ENCODE measurements at places on chromosomes 3 and 15. TPM values are rescaled to one million over a fixed set of nuclear protein-coding genes. Genes with fewer than 3 reads are reported as not detected.
A peak's percentile ranks its signal among the peaks of the same experiment; 100 is the strongest.

CASR gene
- total RNA-seq = 3.0 TPM

DNA sequence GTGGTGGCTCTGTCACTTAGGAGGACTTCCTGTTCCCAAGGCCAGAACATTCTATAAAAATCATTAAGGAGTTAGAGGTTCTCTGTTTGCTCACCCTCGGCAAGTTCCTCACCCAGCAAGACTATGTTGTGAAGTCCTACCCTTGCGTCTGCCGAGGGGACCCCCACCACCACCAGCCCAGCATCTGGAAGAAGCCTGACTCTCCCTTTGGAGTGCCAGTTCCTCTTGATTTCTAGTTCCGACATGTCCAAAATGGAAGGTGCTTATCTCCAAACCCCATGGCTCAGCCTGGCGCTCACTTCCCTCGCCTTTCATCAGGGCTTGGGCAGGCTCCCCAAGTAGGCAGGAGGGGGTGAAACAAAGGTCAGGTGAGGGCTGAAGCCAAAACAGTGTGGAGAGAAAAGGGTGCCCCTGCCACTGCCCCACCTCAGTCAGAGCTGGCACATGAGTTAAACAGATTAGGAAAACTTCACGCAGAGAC is 41.0 kb downstream of the BHLHE40 start:
- H3K36me3 ChIP-seq = no peaks in the 10 kb centered on the region
- H3K4me3 ChIP-seq = no peak overlapping the region
- no peak for DNase-seq

- H3K27me3 ChIP-seq = no peaks in the 10 kb centered on the region
- no peak overlapping the region for H3K4me3 ChIP-seq
- H3K4me1 ChIP-seq = no peaks in the 10 kb centered on the region
- H3K27ac ChIP-seq = no peak overlapping the region
These were observed 17.1 kb upstream of the DUSP7 start for GRCh38 chr3:52073490-52073889.

AQP9 gene
- total RNA-seq = 1.2 TPM

SPINK8 gene
- not detected for total RNA-seq

ARHGEF26 gene
- total RNA-seq = 24.3 TPM

DNA sequence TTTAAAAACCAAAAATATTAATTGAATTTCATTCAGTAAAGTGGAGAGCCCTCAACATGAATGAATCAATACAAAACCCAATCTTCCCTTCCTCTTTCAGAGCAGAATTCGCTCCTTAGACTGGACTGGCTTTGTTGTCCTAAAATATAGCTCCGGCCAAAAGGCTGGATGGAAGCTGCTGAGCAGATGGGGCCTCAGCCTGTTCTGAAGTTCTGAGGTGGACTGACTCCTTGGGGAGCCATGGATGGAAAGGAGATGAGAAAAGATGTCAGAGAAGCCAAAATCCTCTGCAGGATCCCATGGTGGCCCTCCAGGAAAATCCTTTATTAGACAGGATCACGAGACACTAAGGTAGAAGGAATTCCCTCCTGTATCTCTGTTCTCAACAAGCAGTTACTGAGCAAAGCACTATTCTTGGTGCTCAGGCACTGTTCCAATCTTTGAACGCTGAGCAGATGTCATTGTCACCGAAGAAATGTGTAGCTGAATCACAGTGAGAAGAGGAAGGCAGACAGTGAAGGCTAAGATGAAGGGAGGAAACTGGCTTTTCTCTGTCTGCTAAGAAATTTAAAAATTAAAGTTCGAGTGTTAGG is 122.0 kb downstream of the SEMA6D start:
- H3K27ac ChIP-seq = no peak overlapping the region
- no peak for DNase-seq
- H3K4me3 ChIP-seq = no peak overlapping the region
- H3K36me3 ChIP-seq = no peaks in the 10 kb centered on the region

PTPRG gene
- total RNA-seq = 96.0 TPM

REC114 gene
- total RNA-seq = not detected

DNA sequence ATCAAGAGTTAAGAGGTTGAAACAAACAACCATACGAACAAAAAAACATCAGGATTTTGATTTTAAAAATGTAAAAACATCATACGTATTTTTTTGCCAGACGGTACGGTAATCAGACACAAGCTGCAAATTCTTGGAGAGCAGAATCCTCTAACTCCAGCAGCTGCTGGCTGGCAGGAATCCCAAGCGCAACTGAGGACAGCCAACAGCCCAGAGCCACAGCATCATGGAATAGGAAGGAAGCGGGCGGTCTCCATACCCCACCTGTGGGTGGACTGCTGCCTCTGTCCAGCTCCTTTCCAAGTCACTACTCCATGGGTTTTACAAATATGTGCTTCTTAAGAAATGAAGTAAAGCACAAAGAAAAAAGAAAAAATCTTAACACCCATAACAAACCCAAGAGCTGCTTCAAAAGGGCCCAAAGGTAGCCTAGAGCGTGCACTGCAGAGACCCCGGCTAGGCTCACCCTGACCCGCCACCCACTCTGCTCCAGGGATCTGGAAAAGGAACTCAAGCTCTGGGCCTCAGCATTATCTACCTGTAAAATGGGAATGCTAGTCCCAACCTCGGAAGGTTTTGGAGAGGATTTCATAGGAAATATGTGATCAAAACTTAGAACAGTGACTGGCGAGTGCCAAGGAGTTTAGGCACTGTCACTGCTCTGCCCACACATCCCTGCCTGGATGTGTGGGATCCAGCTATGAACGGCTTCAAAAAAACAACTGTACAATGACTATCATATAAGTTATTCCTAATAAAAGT is 33.4 kb downstream of the ZXDC start:
- H3K27ac ChIP-seq = no peak overlapping the region
- peaks cover 59% of the 10 kb centered on the region for H3K36me3 ChIP-seq
- H3K27me3 ChIP-seq = no peaks in the 10 kb centered on the region
- peaks cover 8% of the 10 kb centered on the region for H3K4me1 ChIP-seq
- DNase-seq = peak; percentile 81
- no peak overlapping the region for H3K4me3 ChIP-seq

- no peaks in the 10 kb centered on the region for H3K4me1 ChIP-seq
- DNase-seq = peak; percentile 59
- H3K4me3 ChIP-seq = no peak overlapping the region
- no peak overlapping the region for H3K27ac ChIP-seq
- no peaks in the 10 kb centered on the region for H3K27me3 ChIP-seq
These were observed 126.4 kb downstream of the P2RY1 start for GRCh38 chr3:152961323-152961722.

GRCh38 chr3:155313916-155314315 is 20.4 kb upstream of the STRIT1 start:
- H3K36me3 ChIP-seq = no peaks in the 10 kb centered on the region
- no peak for DNase-seq
- H3K4me3 ChIP-seq = no peak overlapping the region
- H3K27me3 ChIP-seq = no peaks in the 10 kb centered on the region

FURIN gene
- 56.4 TPM for total RNA-seq

- no peaks in the 10 kb centered on the region for H3K27me3 ChIP-seq
- H3K27ac ChIP-seq = no peak overlapping the region
- no peaks in the 10 kb centered on the region for H3K4me1 ChIP-seq
- no peak overlapping the region for H3K4me3 ChIP-seq
- H3K36me3 ChIP-seq = no peaks in the 10 kb centered on the region
- DNase-seq = no peak
These were observed 943.6 kb downstream of the FHIT start for GRCh38 chr3:60307562-60308199.

GABRB3 gene
- total RNA-seq = 14.6 TPM

- DNase-seq = no peak
- no peaks in the 10 kb centered on the region for H3K36me3 ChIP-seq
- H3K4me1 ChIP-seq = peaks cover 91% of the 10 kb centered on the region
- H3K27me3 ChIP-seq = no peaks in the 10 kb centered on the region
These were observed 176.6 kb downstream of the KLHL25 start for GRCh38 chr15:85618228-85618505.

GRCh38 chr3:187243933-187244524 is 46.7 kb downstream of the RTP1 start:
- no peaks in the 10 kb centered on the region for H3K4me1 ChIP-seq
- no peak for DNase-seq
- H3K4me3 ChIP-seq = no peak overlapping the region
- H3K27ac ChIP-seq = no peak overlapping the region
- no peaks in the 10 kb centered on the region for H3K27me3 ChIP-seq
- no peaks in the 10 kb centered on the region for H3K36me3 ChIP-seq

TMPRSS7 gene
- not detected for total RNA-seq

GRCh38 chr3:140442621-140443020 is 235.2 kb upstream of the TRIM42 start:
- H3K36me3 ChIP-seq = no peaks in the 10 kb centered on the region
- no peaks in the 10 kb centered on the region for H3K4me1 ChIP-seq
- DNase-seq = no peak

DNA sequence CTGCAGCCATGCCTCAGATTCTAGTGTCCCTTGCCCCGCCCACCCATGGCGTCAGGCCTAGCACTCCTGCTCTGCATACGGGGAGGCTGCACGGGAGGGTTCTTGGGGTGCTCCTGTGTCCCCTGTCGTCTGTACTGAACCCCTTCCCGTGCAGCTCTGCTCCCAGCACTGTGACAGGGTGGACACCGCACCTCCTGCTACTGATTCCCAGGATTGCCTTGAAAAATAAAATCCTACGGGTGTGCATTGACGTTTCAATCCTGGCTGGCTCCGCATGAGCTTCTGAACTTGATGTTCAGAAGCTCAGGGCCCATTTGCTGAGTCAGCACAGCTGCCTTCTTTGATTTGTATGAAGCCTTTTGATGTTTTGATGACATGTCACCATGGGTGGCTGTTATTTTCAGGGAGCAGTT is 176.4 kb downstream of the APBA2 start:
- no peak overlapping the region for H3K27ac ChIP-seq
- no peaks in the 10 kb centered on the region for H3K4me1 ChIP-seq
- H3K36me3 ChIP-seq = no peaks in the 10 kb centered on the region
- DNase-seq = no peak
- no peaks in the 10 kb centered on the region for H3K27me3 ChIP-seq
- no peak overlapping the region for H3K4me3 ChIP-seq

NR2E3 gene
- total RNA-seq = not detected

- peaks cover 5% of the 10 kb centered on the region for H3K4me1 ChIP-seq
- DNase-seq = no peak
- H3K36me3 ChIP-seq = no peaks in the 10 kb centered on the region
- H3K27me3 ChIP-seq = peaks cover 2% of the 10 kb centered on the region
- no peak overlapping the region for H3K27ac ChIP-seq
These were observed 47.6 kb upstream of the PRICKLE2 start for GRCh38 chr3:64272842-64273241.

GRCh38 chr15:70507772-70508371 is 255.5 kb downstream of the UACA start:
- H3K27ac ChIP-seq = peak overlapping the region; percentile 71
- H3K4me1 ChIP-seq = peaks cover 35% of the 10 kb centered on the region
- H3K27me3 ChIP-seq = no peaks in the 10 kb centered on the region
- H3K36me3 ChIP-seq = no peaks in the 10 kb centered on the region
- peak; percentile 44 for DNase-seq

- no peaks in the 10 kb centered on the region for H3K27me3 ChIP-seq
- no peak overlapping the region for H3K27ac ChIP-seq
- no peak overlapping the region for H3K4me3 ChIP-seq
- H3K4me1 ChIP-seq = no peaks in the 10 kb centered on the region
- DNase-seq = peak; percentile 65
These were observed 173.3 kb downstream of the TMEM108 start for GRCh38 chr3:133211449-133211848.

GRCh38 chr3:52385157-52385556 is 59.7 kb downstream of the SEMA3G start:
- no peak overlapping the region for H3K4me3 ChIP-seq
- no peak overlapping the region for H3K27ac ChIP-seq
- no peaks in the 10 kb centered on the region for H3K27me3 ChIP-seq

GRCh38 chr3:14508966-14509795 is 31.0 kb downstream of the GRIP2 start:
- H3K4me1 ChIP-seq = peaks cover 4% of the 10 kb centered on the region
- H3K36me3 ChIP-seq = no peaks in the 10 kb centered on the region

DNA sequence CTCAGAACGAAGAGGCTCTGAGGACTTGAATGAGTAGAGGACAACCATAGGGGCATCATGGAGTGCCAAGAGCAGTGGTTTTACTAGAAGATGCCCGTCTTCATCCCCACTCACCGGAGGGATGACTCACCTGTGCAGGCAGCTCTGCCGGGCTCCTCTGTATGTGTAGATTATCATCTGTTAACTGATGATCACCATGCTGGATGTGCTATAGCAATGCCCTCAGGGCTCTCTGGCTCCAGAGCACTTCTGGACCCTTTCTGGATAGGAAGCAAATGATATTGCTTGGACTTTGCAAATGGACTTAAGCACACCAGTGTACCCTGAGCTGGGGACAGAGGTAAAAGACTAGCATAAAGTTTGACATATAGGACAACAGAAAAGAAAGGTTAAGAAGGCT is 10.2 kb upstream of the TGFBR2 start:
- no peaks in the 10 kb centered on the region for H3K36me3 ChIP-seq
- no peak overlapping the region for H3K4me3 ChIP-seq
- H3K4me1 ChIP-seq = peaks cover 41% of the 10 kb centered on the region
- no peak for DNase-seq
- no peaks in the 10 kb centered on the region for H3K27me3 ChIP-seq

BCL2A1 gene
- total RNA-seq = 12.5 TPM

- H3K27me3 ChIP-seq = no peaks in the 10 kb centered on the region
- H3K27ac ChIP-seq = no peak overlapping the region
- H3K4me3 ChIP-seq = no peak overlapping the region
- no peak for DNase-seq
- H3K4me1 ChIP-seq = no peaks in the 10 kb centered on the region
These were observed 300.0 kb downstream of the IGSF11 start for GRCh38 chr3:118734664-118735063.

LRRC31 gene
- total RNA-seq = 15.2 TPM

PRICKLE2 gene
- total RNA-seq = 59.1 TPM

DNA sequence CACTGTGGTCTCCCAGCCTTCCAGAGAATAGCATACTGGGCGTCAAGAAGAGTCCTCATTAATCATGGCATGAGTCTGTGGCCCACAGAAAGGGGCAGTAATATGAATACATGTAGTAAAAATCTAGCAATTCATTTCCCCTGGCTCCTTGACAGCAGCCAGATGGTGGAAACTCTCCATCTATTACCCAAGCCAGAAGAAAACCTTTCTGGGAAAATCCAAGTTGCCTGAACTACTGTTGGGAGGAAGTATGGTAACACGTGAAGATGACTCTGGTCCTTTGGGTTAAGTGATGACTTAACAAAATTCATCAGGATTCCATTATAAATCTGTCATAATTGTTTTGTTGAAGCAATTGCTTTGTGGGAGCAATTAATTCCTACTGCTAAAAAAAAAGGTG is 530.5 kb downstream of the FHIT start:
- H3K27me3 ChIP-seq = no peaks in the 10 kb centered on the region
- no peaks in the 10 kb centered on the region for H3K4me1 ChIP-seq
- DNase-seq = no peak
- no peak overlapping the region for H3K4me3 ChIP-seq

- no peaks in the 10 kb centered on the region for H3K27me3 ChIP-seq
- no peaks in the 10 kb centered on the region for H3K36me3 ChIP-seq
- H3K4me1 ChIP-seq = no peaks in the 10 kb centered on the region
- H3K27ac ChIP-seq = no peak overlapping the region
- no peak for DNase-seq
These were observed 217.8 kb downstream of the LRRC3B start for GRCh38 chr3:26840272-26840870.

- H3K27me3 ChIP-seq = no peaks in the 10 kb centered on the region
- DNase-seq = no peak
- no peaks in the 10 kb centered on the region for H3K4me1 ChIP-seq
- H3K4me3 ChIP-seq = no peak overlapping the region
- no peaks in the 10 kb centered on the region for H3K36me3 ChIP-seq
- no peak overlapping the region for H3K27ac ChIP-seq
These were observed 75.0 kb upstream of the GCNT3 start for GRCh38 chr15:59536553-59536952.

TNNC1 gene
- total RNA-seq = 3.1 TPM

GRCh38 chr15:44084171-44084570 is 110.9 kb downstream of the FRMD5 start:
- H3K4me3 ChIP-seq = no peak overlapping the region
- H3K36me3 ChIP-seq = no peaks in the 10 kb centered on the region
- DNase-seq = no peak
- H3K4me1 ChIP-seq = no peaks in the 10 kb centered on the region
- H3K27me3 ChIP-seq = no peaks in the 10 kb centered on the region
- no peak overlapping the region for H3K27ac ChIP-seq
